Stomach (tissue), 19 donors: ENCODE measurements at places on chromosomes 1 and 21.

DNA sequence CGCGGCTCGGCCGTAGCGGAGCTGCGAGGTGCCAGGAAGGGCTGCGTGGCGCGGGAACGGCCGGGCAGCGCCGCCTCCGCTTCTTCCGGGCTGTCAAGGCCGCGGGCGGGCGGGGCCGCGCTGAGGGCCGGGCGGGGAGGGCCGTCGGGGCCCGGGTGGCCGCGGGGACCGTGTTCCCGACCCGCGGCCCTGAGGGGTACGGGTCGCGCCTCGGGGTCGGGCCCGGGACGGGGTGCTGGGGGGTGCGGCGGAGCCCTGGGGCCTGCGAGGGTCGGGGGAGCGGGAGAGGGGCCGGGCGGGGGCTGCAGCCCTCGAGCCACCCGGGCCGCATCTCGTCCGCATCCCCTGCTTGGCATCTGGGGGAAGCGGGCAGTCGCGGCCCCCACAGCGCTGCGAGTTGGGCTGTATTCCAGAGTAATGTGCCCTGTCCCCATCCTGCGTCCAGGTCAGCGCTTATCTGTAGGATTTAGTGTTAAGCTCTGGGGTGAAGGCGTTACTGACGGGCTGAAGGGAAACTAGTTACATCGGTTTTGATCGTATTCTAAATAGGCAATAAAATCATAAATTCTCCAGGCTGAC is 379 bp downstream of the RER1 start:
- H3K27ac ChIP-seq = peak overlapping the region; percentile 99
- peaks cover 11% of the 10 kb centered on the region for H3K36me3 ChIP-seq
- DNase-seq = no peak
- peaks cover 55% of the 10 kb centered on the region for H3K4me1 ChIP-seq

DNA sequence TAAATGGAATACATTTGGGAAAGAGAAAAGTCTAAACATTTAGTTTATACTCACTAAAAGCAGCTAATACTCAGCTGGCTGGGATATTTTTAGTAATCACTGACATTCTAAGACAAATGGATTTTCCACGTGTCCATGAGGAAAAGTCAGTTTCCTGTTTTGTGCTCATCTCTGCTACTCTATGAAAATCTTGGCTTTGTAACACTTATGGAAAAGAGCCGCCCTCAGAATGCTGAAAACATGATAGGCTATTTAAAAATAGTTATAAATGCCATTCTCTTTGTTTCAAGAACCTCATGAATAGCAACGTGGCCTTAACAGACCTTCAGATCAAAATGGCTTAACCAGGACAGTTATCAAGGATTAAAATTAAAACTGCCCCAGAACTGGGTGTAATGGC is 29.9 kb downstream of the MRAP start:
- H3K4me3 ChIP-seq = no peak overlapping the region
- no peaks in the 10 kb centered on the region for H3K4me1 ChIP-seq
- peak overlapping the region; percentile 42 for H3K27ac ChIP-seq

- H3K27ac ChIP-seq = no peak overlapping the region
- H3K36me3 ChIP-seq = no peaks in the 10 kb centered on the region
- no peak for DNase-seq
- no peaks in the 10 kb centered on the region for H3K4me1 ChIP-seq
- H3K4me3 ChIP-seq = no peak overlapping the region
These were observed 43.2 kb upstream of the RUNX3 start for GRCh38 chr1:24973315-24973714.

- peak overlapping the region; percentile 74 for H3K4me3 ChIP-seq
- peak overlapping the region; percentile 99 for H3K27ac ChIP-seq
- peak; percentile 63 for DNase-seq
These were observed 1.0 kb upstream of the EFNA1 start for GRCh38 chr1:155126556-155127104.

DNA sequence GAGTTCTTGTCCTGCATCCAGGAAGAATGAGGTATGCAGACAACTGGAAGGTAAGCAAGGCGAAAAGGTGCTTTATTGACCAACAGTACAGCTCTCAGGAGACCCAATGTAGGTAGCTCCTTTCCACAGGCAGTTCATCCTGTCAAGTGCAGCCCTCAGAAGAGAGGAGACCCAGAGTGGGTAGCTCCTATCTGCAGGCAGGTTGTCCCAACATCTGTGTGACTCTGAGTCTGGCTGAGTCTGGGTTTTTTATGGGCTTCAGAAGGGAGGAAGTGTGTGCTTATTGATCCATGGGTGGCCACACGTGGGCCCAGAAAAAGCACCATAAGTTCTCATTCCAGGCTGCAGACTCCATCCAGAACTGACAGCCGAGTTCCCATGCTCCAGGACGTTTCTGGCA is 34.0 kb downstream of the ZNF691 start:
- no peaks in the 10 kb centered on the region for H3K4me1 ChIP-seq
- H3K36me3 ChIP-seq = no peaks in the 10 kb centered on the region
- no peak for DNase-seq
- no peak overlapping the region for H3K4me3 ChIP-seq
- H3K27ac ChIP-seq = no peak overlapping the region

DNA sequence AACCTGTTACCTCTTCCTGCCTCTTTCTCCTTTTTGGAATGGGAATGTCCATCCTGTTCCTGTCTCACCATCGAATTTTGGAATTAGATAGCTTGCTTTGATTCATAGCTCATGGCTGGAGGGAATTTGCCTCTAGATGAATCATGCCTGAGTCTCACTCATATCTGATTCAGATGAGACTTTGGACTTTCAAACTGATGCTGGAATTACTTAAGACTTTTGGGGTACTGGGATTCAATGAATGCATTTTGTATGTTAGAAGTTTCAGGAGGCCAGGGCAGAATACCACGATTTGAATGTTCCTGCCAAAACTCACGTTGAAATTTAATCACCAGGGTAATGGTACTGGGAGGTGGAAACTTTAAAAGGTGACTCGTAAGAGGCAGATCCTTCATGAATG is 132.4 kb downstream of the DSCAM start:
- no peaks in the 10 kb centered on the region for H3K4me1 ChIP-seq
- no peaks in the 10 kb centered on the region for H3K27me3 ChIP-seq
- no peak overlapping the region for H3K27ac ChIP-seq

- peaks cover under 1% of the 10 kb centered on the region for H3K4me1 ChIP-seq
- H3K4me3 ChIP-seq = no peak overlapping the region
- DNase-seq = no peak
- H3K27me3 ChIP-seq = no peaks in the 10 kb centered on the region
- H3K36me3 ChIP-seq = no peaks in the 10 kb centered on the region
These were observed 140.9 kb downstream of the RHOU start for GRCh38 chr1:228876187-228876586.

DNA sequence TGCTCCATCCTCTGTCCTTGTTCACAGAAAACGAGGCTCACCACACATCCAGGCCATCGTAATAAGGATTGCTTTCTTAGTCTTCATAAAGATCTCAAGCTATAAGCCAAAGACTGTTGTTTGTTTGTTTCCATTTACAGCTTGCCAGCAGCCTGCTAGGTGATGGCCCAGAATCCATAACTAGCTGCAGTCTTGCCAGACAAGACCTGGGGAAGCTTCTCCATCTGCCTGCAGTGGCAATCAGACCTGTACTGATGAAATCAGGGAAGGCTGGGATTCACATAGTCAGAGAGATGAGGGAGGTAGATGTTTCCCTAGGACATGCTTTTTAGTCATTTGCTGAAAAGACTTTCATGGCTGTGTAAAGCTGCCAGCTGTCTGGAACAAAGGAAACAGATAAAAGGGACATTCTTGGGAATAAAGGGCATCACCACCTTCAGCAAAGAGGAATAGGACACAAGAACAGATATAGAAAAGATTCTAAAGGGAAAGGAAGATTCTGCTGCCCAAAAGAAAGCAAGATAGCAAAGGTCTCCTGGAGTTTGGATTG is 51.0 kb downstream of the MT1HL1 start:
- H3K27me3 ChIP-seq = no peaks in the 10 kb centered on the region
- DNase-seq = no peak
- H3K4me1 ChIP-seq = no peaks in the 10 kb centered on the region
- no peak overlapping the region for H3K4me3 ChIP-seq
- H3K36me3 ChIP-seq = no peaks in the 10 kb centered on the region
- H3K27ac ChIP-seq = peak overlapping the region; percentile 61

GRCh38 chr1:228358039-228358763 is 48.4 kb downstream of the TRIM11 start:
- no peak overlapping the region for H3K4me3 ChIP-seq
- H3K4me1 ChIP-seq = no peaks in the 10 kb centered on the region
- H3K27me3 ChIP-seq = no peaks in the 10 kb centered on the region
- H3K27ac ChIP-seq = no peak overlapping the region

DNA sequence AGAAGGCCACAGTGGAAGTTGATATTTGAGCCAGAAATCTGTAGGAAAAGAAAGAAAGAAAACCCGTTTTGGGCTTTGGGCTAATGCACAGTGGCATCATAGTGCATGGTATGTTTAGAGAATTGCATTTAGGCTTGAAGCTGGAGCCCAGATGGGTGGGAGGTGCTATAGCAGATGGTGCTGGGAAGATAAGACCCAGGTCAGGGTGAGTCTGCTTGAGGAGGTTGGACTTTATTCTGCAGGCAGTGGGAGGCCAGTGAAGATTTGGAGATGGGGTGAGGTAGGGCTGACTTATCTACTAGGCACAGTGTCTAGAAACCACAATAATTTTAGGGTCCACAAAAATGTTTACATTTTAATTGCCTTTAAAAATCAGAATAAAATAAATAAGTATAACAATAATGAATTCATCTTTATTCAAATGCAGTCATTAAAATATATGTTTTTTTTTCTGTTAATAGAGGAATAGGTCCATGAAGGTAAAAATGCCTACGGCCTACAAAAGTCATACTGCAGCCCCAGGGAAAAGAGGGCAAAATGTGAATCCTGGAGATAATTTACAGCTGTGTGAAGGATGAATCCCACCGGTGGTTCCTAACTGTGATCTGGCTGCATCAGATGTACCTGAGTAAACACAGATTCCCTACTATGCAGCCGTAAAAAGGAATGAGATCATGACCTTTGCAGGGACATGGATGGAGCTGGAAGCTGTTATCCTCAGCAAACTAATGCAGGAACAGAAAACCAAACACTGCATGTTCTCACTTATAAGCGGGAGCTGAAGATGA is 8.7 kb downstream of the DNAJC6 start:
- H3K4me3 ChIP-seq = no peak overlapping the region
- no peak overlapping the region for H3K27ac ChIP-seq
- no peaks in the 10 kb centered on the region for H3K36me3 ChIP-seq
- no peaks in the 10 kb centered on the region for H3K4me1 ChIP-seq

DNA sequence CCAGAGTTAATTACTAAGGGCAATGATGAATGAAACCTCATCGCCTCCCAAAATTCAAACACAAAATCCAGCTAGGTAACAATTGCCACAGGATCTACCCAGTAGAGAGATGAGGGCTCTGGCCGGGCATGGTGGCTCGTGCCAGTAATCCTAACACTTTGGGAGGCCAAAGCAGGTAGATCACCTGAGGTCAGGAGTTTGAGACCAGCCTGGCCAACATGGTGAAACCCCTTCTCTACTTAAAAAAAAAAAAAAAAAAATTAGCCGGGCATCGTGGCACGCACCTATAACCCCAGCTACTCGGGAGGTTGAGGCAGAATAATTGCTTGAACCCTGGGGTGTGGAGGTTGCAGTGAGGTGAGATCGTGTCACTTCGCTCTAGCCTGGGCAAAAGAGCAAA is 15.8 kb downstream of the CD2 start:
- H3K27ac ChIP-seq = no peak overlapping the region
- H3K36me3 ChIP-seq = no peaks in the 10 kb centered on the region
- no peaks in the 10 kb centered on the region for H3K27me3 ChIP-seq
- no peaks in the 10 kb centered on the region for H3K4me1 ChIP-seq

GRCh38 chr1:84803604-84804003 is 89.4 kb downstream of the LPAR3 start:
- no peak overlapping the region for H3K4me3 ChIP-seq
- no peaks in the 10 kb centered on the region for H3K4me1 ChIP-seq
- H3K27ac ChIP-seq = no peak overlapping the region
- no peaks in the 10 kb centered on the region for H3K36me3 ChIP-seq
- no peaks in the 10 kb centered on the region for H3K27me3 ChIP-seq

GRCh38 chr1:9110669-9111356 is 18.1 kb downstream of the GPR157 start:
- peak; percentile 91 for DNase-seq
- no peak overlapping the region for H3K27ac ChIP-seq
- peaks cover 4% of the 10 kb centered on the region for H3K36me3 ChIP-seq
- H3K27me3 ChIP-seq = no peaks in the 10 kb centered on the region
- no peak overlapping the region for H3K4me3 ChIP-seq
- H3K4me1 ChIP-seq = peaks cover 7% of the 10 kb centered on the region

DNA sequence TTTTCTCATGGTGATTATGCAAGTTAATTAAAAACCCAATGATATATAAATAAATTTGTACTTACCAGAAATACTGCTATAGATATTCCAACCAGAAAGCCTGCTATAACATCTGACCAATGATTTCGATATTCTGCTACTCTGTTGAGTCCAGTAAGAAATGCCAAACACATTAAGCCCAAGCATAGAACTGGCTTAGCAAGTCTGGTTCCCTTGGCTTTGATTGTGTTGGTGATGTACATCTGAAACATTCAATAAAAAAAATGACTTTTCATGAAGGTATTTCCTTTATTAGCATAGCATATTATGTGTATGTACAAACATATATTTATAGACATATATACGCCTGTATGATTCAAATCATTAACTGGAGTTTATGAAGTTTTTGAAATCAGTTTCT is 82.8 kb downstream of the PLPPR5 start:
- H3K36me3 ChIP-seq = no peaks in the 10 kb centered on the region
- DNase-seq = peak; percentile 17
- H3K4me3 ChIP-seq = no peak overlapping the region
- H3K27me3 ChIP-seq = no peaks in the 10 kb centered on the region
- no peak overlapping the region for H3K27ac ChIP-seq

DNA sequence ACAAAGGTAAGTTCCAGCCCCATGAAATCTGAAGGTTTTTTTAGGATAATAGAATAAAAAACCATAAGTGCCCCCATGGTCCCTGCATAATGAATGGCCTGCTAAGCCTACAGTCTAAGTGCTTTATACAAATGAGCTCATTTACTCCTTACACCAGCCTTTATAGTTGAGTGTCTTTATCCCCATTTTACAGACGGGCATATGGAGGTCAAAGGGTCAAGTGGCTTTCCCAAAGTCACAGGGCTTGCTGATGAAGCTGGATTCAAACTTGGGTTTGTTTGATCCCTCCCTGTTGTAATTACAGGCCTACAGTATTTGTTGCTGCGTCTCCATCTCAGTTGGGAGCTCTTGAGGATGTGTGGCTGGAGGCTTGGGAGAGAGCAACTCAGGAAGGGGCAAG is 28.3 kb upstream of the ARHGEF10L start:
- no peak for DNase-seq
- no peak overlapping the region for H3K4me3 ChIP-seq

DNA sequence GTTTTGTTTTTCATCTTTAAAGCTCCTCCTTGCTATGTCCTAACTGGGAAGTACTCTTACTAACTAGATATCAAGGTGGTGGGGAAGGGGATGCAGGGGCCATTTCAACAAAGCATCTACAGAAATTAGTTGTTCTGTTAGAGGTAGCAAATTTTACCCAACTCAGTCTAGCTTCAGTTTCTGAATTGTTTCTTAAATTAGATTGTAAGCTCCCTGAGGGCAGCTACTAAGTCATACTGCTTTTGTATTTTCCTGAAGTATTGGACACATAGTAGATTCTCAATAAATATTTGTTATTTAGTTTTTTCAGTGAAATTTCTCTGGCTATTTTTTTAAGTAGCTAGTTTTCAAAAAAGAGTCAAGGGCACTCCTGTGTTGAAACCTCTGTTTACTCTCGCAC is 1.8 kb downstream of the UBAP2L start:
- peaks cover 36% of the 10 kb centered on the region for H3K36me3 ChIP-seq
- H3K27me3 ChIP-seq = no peaks in the 10 kb centered on the region
- H3K4me3 ChIP-seq = no peak overlapping the region
- peak overlapping the region; percentile 96 for H3K27ac ChIP-seq
- peaks cover 68% of the 10 kb centered on the region for H3K4me1 ChIP-seq
- no peak for DNase-seq

- H3K27me3 ChIP-seq = no peaks in the 10 kb centered on the region
- no peaks in the 10 kb centered on the region for H3K4me1 ChIP-seq
- DNase-seq = peak; percentile 54
- no peak overlapping the region for H3K27ac ChIP-seq
These were observed 7.0 kb downstream of the KRTAP10-8 start for GRCh38 chr21:44618909-44619308.
